Fibroblast of the conjunctiva (primary cell): ENCODE measurements at places on chromosomes 12 and 14.
A peak's percentile ranks its signal among the peaks of the same experiment; 100 is the strongest.

- DNase-seq = no peak
Measured at GRCh38 chr14:55328317-55328716, 57.1 kb downstream of the FBXO34 start.

DNA sequence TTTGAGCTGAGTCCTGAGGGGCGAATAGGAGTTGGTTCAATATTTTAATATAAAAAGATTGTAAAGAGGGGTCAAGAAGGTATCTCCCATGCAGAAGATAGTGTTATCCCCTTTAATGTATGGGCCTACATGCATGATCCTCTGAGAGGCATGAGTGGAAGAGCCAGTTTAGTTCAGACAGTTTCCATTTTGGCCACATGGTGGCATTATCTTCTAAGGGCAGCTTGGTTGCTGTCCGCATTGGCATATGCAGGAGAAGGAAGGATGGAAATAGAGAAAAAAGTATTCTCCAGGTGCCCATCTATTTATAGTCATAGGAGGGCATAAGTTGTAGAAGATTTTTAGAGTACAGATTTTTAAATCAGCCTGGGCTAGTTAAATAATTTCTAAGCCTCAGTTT is 5.4 kb downstream of the SAMD4A start:
- DNase-seq = no peak

DNA sequence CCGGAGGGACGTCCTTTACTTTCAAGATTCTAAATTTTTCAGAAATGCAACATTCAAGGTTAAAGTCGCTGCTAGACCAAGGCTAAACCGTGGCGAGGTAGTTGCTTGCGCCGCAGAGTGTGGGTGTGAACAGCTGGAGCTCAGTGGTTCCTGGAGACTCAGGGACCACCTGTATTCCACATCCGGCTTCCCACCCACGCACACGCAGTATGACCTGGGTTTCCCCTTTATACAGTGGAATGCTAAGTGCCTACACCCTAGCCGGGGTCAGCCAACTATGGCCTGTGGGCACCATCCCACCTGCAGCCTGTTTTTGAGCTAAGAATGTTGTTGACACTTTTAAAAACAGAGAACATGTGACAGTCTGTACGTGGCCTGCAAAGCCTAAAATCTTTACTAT is 42.9 kb upstream of the TESC start:
- no peak for DNase-seq

DNA sequence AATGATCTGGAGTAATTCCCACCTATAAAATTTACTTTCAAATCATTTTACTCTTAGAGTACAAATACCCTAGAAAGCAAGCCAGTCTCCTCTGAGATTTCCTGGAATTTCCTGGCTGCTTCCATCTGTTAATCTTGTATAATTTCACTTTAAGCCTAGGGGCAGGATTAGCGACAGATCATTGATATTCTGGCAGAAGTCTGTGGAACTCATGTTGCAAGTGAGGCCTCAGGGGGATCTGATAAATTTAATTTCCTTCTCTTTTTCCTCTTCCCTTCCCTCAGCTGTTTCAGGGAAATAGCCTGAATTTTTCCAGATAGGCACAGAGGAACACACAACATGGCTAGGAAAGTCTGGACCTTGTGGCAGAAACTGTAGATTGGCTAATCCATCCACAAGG is 5.9 kb upstream of the KRT6A start:
- DNase-seq = no peak

DNA sequence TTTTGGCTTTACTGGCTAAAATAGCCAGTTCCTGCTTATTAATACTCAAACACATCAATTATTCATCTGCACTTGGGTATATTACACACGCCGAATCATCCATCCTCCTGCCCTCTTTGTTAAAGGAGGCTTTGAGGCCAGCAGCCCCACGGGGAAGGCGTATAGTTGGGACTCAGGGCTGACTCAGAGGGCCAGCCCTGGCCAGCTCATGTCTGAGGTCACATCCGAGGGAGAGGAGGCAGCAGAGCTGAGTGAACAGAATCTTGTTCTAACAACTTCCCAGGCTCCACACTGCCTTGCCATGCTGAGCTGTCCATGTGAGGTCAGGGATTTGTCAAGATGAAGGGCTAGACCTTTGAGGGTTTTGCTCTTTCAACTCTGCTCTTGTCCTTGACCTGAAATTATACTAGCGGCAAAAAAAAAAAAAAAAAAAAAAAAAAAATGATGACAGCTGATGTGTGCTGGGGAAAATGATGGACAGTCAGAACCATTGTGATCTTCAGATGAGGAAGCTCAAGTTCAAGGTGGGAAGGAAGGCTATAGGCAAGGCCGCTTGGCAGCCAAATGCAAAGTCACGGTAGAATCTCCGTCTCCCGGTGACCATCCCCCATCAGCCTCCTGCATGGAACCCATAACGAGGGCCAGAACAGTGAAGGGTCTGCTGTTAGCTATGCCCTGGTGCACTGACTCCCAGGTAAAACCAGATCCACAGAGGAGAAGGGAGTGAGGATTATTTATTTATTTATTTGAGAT is 12.5 kb upstream of the MARK3 start:
- DNase-seq = peak; percentile 60

- DNase-seq = no peak
Measured at GRCh38 chr14:67487937-67488893, at the start of gene TMEM229B. Gene TMEM229B (minus strand): TSS chr14:67488721. CDS start chr14:67473923, 14,798 bp downstream.
